ENCODE measurements at places on chromosomes 4 and X. TPM values are rescaled to one million over a fixed set of nuclear protein-coding genes. Genes with fewer than 3 reads are reported as not detected.

DNA sequence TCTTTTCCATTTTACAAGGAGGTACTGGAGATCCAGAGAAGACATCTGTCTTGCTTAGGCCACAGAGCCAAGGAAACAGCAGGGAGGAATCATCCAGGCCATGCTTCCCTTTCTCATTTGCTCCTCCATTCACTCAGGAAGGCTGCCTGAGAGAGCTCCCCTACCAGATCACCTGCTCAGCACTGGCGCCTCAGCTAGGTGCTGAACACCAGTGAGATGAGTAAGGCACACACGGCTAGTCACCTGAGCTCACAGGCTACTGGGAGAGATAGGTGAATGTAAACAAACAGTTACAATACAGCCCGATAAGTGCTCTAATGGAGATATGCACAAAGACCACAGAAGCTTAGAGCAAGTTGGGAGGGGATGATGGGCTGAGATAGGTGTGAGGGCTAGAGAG is 149.8 kb upstream of the ARHGEF9 start:
- no peak for DNase-seq

DNA sequence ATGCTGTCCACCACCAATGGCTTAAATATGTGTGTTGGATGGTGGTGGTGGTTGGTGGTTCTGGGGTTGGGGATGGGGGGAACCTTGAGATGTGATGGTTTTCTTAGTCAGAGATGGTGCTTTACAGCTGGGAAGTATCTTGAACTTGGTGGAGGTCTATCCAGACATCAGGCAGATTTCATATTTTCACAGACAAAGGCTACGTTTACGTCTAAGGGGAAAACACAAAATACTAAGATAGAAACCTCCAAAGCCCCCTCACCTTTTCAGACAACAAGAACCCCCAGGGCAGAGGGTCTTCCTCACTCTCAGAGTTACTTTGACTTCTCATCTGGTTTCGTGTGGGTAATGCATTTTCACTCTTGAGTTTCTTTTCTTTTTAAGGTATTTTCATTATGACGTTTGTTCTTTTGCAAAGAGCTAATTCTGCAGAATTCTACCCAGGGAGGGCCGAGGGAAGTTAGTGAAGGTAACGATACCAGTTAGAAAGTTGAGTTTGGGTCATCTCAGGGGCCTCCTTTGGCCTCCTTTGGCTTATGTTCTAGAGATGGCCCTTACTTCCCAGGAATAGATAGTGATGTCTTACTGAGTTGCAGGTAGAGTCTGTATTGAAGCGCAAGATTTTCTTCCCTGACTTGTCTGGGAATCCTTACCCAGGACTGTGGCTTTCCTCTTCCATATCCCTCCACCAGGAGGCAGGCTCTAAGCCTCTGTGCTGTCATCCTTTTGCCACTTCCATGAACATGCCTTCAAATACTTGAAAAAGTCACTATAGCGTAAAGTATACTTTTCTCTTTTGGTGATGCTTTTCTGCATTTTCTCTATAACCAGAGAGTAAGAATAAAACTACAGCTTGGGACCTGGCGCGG is 31.9 kb downstream of the RHOH start:
- peak; percentile 77 for DNase-seq

GRCh38 chrX:107678957-107679740 is 50.8 kb downstream of the PRPS1 start:
- no peak for DNase-seq

DNA sequence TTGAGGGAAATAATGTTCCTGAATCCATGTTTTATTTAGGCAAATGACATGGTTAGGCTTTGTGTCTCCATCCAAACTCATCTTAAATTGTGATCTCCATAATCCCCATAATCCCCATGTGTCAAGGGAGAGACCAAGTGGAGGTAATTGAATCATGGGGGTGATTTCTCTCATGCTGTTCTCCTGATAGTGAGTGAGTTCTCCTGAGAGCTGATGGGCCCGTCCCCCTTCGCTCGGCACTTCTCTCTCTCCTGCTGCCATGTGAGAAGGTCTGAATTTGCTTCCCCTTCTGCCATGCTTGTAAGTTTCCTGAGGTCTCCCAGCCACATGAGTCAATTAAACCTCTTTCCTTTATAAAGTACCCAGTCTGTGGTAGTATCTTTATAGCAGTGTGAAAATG is 563.0 kb upstream of the NR3C2 start:
- no peak for DNase-seq

GRCh38 chr4:84499624-84499982 is 511 bp upstream of the NKX6-1 start:
- DNase-seq: no peak

DNA sequence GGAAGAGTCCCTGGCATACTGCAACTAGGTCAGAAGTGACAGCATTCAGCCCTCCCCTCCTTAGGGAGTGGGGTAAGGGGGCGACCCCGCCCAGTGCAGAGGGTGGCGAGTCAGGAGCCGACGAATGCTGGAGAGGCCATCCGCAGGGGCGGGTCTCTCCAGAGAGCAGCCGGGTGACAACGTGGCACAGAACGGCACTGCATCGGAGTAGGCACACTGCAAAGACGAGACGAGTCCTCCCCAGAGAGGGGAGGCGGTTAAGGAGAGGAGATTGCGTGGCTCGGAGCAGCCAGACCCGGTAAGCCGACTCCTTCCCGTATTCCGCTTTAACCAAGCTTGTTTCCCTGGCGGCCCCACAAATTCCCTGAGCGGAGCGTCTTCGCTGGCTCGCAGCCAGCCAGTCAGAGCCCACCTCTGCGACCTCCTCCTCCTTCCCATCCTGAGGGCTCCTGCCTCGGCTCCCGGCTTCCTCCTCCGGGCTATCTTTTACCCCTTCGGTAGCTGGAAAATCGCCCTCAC is 54.9 kb downstream of the LINC00632 start:
- DNase-seq: no peak

- DNase-seq: peak; percentile 15
Observed at GRCh38 chr4:161252520-161253141, 911.2 kb downstream of the FSTL5 start.

GRCh38 chr4:146255874-146256273 is 41.5 kb downstream of the REELD1 start:
- DNase-seq: no peak

- no peak for DNase-seq
Observed at GRCh38 chr4:150641612-150642011, 59.7 kb downstream of the MAB21L2 start.

DNA sequence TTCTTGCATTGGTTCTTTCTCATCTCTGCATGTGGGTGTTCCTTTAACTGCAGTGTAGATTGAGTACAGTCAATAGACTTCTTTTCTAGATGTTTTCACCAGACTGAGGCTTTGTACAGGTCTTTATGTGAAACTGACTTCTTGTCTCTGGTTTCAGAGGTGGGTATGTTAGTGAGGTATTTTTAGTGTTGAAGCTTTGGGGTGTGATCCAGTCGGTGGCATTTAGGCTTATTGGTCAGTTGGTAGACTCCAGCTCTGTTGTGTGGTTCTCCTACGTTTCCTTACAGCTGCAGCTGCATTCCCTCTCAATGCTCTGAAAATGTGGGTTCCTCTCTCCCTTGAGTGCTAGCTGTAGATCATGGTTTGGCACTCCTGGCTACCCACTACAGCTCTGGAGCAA is 21.3 kb upstream of the AMBN start:
- DNase-seq: no peak

DNA sequence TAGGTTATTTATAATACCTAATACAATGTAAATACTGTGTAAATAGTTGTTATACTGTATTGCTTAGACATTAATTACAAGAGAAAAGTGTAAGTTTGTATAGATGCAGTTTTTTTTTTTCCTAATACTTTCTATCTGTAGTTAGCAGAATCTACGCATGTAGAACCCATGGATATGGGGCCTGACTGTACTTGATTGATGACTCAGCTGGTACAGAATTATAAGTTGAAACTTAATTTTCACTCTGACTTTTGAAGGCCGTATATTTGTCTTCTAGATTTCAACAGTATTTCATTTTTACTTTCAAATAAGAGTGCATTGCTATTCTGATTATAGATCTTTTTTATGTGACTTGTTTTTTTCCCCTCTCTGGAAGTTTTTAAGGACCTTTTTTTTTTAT is 30.8 kb upstream of the NDUFC1 start:
- no peak for DNase-seq

- no peak for DNase-seq
Observed at GRCh38 chrX:87391742-87392141, 125.9 kb upstream of the KLHL4 start.

- no peak for DNase-seq
Observed at GRCh38 chr4:182510836-182511235, 267.6 kb downstream of the TENM3 start.

DNA sequence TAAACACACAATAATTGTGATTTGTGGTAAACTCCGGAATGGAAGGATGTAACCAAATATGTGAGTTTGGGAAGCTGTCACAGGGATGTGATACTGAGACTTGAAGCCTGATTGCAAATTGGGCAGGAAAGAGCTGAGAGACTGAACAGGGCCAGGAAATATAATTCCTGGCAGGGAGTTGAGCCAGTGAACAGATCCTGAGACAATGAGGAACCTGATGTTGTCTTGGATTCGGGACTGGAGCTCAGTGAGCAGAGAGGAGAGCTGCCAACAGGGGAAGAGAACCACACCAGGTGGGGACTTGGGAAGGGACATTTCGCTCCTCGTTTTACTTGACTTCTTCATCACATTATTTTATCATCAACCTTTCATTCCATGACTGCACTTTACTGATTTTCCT is 386.0 kb downstream of the TLL1 start:
- DNase-seq: no peak

DNA sequence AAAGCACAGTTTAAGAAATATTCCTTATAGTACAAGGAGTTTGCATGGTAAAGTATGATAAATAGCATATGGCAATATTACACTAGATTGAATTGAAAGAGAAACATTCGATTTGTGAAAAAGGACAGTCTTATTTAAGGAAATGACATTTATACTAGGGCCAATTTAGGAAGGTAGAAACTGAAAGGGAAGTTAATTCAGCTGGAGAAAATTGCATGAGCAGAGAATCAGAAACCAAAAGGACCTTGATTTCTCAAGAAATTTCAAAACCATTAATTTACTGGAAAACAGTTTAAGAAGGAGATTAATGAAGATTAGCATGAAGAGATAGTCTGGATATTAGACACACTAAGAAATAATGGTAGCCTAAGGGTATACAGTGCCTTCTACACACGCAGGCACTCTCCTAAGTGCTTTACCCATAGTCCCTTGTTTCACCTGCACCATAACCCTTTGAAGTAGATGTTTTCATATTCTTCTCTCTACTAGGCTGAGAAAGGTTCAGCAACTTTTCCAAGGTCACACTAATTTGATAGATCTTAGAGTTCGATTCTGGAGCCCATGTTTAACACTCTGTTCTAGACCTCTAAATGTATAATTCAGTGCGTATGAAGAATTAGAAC is 259.1 kb upstream of the SLIT2 start:
- no peak for DNase-seq

DNA sequence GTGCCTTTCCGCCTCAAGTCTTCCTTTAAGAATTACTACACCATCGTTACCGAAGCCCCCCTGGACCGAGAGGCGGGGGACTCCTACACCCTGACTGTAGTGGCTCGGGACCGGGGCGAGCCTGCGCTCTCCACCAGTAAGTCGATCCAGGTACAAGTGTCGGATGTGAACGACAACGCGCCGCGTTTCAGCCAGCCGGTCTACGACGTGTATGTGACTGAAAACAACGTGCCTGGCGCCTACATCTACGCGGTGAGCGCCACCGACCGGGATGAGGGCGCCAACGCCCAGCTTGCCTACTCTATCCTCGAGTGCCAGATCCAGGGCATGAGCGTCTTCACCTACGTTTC is 2.2 kb downstream of the PCDH10 start:
- DNase-seq: no peak

DNA sequence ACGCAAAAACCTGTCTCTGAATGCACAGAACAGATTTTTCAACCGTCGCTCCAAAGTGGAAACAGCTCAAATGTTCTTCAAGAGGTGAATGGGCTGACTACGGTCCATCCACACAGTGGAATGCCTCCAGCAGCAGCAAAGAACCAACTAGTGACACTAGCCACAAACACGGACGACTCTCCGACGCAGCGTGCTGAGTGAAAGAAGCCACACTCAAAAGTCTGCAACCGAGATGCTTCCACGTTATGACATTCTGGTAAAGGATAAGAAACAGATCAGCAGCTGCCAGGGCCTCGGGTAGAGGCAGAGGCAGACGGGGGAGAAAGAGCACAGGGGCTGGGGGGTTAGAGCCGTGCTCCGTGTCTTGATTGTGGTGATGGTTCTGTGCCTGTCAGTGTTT is 125.2 kb downstream of the AFAP1 start:
- DNase-seq: no peak

- no peak for DNase-seq
Observed at GRCh38 chr4:47154816-47155370, 123.5 kb downstream of the GABRB1 start.

DNA sequence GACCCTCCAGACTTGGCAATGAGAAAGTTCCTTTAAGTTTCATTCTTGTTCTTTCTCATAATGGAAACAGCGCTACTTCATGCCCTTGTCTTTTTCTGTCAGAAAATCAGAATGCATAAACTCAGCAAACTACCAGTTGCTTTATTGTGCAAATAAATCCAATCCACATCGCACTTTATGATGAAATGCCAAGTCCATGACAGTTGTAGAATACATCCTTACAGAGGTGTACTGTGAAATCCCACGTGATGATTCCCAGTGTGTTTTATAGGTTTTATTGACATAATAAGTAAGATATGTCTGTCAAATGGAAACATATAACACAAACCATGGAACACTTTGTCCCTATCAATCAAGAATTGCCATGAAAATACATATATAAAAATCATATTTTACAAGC is 295.0 kb downstream of the PCDH7 start:
- no peak for DNase-seq

DNA sequence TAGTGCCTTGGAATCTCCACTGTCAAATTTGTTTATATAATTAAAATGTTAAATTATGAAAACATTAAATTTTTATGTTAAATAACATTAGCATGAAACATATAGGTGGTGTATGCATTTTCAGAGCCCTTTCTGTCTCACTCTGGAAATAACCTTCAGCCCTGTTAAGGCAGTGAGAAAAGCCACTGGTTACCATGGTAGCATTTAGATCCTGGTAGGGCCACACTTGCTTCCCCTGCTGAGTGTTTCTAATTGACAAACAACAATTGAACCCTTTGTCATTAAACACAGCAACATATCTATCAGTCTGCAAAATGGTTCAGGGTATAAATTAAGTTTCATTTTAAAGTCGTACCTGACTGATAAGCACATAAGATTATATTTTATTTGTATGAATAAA is 63.5 kb downstream of the PDK3 start:
- DNase-seq: no peak

XAGE1A gene
- not detected for polyA plus RNA-seq

TMPRSS11F gene
- polyA plus RNA-seq: not detected

SFRP2 gene
- polyA plus RNA-seq: not detected

PNMA6F gene
- not detected for polyA plus RNA-seq

NAA11 gene
- not detected for polyA plus RNA-seq

MAGEC3 gene
- polyA plus RNA-seq: not detected

MAGEB6 gene
- not detected for polyA plus RNA-seq

XAGE3 gene
- not detected for polyA plus RNA-seq

SLC10A3 gene
- polyA plus RNA-seq: 18.5 TPM

NHS gene
- polyA plus RNA-seq: not detected

NDST3 gene
- polyA plus RNA-seq: not detected

HTR2C gene
- not detected for polyA plus RNA-seq

MAGEB17 gene
- not detected for polyA plus RNA-seq

ACSL4 gene
- 40.4 TPM for polyA plus RNA-seq
